ENCODE measurements at places on chromosomes 1 and 21.
A peak's percentile ranks its signal among the peaks of the same experiment; 100 is the strongest.

DNA sequence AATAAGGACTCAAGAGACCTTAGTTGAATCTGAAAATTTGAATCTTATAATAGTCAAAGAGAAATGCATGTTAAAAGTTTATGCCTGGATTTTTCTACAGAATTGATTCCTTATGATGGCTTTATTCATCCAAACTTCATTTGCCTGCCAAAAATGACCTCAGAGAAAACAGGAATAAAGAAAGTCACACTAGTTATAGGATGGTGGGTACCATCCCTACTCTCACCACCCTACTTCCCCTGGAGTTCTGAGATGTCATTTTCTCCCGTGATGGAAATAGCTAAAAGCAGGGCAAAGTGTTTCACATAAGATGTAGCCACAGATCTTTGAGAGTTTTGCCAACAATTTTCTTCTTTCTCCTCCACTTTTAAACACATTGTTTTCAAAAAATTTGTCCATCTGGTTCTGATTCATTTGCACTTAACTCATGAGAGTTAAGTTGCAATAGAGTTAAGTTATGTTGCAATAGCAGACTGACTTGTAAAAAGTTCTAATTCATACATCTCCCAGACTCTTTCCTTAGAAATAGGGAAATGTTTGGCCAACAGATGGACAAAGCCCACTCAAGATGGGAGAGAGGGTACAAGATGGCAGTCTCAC, 384.6 kb downstream of the PLPP3 start:
- DNase-seq, result no peak

DNA sequence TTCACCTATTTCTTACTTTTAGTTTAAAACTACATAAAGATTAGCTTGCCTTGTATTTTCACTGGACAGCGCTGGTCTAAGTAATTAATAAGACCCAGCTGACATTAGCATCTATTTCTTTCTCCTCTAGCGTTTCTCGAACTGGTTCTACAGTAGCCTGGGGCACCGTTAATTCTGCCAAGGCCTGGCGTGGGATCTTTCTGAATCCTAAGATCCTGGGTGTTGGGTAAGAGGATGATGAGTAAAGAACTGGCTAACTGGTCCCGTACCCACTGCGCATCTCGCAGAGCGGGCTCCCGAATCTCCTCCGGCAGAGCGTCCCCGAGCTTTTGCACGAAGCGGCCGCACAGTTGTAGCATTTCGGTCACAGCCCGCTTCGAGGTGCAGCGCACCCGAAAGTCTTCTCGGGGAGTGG, 309 bp downstream of the NSL1 start:
- no peak for DNase-seq

GRCh38 chr1:247096544-247096943, 7.6 kb downstream of the ZNF669 start:
- no peak for DNase-seq

GRCh38 chr1:17440827-17441168, 1.3 kb upstream of the RCC2 start:
- DNase-seq, result no peak

GRCh38 chr1:6623269-6623965, 1.3 kb upstream of the THAP3 start:
- no peak for DNase-seq

DNA sequence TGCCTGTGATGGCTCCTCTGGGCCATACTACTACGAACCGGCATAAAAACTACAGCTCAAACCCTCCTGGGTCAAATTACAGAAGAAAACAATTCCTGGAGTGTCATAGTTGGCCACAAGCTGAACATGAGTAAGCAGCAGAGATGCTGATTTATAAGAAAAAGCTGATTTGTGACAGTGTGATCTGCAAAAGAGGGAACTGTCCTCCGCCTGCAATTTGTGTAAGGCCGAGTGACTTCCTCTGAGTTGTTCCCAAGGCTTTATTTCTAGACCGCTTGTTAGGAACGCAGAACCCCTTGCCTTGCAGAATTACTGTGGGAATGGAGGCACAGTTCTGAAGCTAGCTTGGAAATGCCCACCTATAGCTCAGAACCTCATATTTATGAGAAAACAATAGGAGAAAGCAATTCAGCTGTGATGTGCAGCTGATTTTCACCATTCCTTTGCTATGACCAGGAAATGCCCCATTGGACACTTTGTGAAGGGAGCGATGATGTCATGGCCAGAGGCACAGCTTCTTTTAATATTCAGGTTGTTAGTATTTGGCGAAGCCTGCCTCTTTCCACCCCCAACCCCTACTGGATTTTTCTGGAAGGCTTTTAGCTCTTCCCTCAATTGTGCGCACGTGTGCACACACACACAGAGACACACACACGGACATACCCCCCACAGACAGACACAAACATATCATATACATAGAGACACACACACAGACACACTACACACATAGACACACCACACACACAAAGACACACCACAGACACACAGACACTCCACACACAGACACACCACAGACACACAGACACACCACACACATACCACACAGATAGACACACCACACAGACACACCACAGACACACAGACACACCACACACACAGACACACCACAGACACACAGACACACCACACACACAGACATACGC, 47.6 kb downstream of the IER5 start:
- no peak for DNase-seq

GRCh38 chr1:31063631-31064030, 1.9 kb downstream of the PUM1 start:
- peak; percentile 21 for DNase-seq

DNA sequence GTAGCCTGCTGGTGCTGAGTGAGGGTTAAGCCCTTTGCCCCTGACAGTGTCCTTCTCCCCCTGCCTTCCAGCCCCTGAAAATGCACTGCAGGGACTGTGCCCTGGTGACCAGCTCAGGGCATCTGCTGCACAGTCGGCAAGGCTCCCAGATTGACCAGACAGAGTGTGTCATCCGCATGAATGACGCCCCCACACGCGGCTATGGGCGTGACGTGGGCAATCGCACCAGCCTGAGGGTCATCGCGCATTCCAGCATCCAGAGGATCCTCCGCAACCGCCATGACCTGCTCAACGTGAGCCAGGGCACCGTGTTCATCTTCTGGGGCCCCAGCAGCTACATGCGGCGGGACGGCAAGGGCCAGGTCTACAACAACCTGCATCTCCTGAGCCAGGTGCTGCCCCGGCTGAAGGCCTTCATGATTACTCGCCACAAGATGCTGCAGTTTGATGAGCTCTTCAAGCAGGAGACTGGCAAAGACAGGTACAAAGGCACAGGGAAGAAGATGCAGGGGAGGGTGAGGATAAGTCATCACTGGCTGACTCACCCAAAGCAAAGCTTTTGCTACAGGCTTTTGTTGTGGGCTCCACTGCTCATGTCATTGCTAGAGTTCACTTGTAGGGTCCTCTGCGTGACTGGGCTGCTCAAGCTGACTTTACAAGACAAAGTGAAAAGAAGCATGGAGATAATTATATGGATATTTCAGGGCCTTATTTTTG, 174.9 kb downstream of the PIGK start:
- DNase-seq, result no peak

- no peak for DNase-seq
These were observed 59.8 kb downstream of the LRRC8D start for GRCh38 chr1:89880679-89881078.

DNA sequence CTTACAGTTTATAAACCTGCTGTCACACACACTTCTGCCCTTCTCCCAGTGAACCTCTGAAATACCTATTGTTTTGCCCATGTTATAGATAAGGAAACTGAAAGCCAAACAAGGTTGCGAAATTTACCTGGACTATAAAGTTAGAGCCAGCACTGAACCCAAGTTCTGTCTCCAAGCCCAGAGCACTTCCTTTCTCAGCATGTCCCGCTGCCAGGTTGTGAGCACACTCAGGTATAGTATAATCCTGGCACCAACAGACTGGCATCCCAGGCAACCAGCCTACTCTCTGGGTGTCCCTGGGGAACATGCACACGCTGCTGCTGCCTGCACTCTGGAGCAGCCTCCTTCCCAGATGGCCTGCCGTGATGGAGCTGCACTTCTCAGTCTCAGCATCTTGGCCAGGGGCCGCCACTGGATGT, 45.1 kb downstream of the PGBD5 start:
- DNase-seq, result peak; percentile 33

DNA sequence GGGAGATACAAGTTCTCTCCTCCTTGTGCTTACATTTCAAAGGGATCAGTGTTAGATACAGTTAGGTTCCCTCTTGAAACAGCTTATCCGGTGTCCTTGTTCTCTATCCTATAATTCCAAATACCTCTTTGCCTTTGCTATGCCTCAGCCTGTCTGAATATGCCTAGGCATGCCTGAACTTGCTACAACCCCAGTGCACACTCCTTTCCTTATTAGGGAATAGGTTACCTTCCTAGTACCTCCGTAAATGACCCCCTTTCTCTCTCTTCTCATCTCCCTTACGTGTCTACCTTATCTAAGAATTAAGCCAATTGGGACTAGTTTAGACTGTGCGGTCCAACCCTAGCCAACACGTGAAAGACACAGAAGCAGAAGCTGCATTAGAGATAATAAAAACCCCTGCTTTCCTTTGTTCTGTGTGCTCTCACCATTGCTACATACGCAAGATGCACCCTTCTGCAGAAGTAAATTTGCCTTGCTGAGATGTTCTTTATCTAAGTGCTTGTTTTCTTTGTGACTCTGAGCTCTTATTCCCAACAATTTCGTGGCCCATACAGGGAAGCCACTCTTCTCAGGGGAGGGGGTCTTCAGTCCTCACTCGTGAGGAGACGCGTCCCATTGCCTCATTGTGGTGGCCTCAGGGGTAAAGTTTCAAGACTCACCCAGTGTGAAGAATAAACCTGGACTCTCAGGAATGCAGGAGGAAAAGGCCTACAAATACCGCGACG, 802.1 kb downstream of the PLA2G4A start:
- DNase-seq, result no peak

GRCh38 chr1:162151900-162152829, 82.7 kb downstream of the NOS1AP start:
- DNase-seq, result no peak

- DNase-seq, result no peak
These were observed 5.9 kb downstream of the TMEM201 start for GRCh38 chr1:9594471-9595155.

DNA sequence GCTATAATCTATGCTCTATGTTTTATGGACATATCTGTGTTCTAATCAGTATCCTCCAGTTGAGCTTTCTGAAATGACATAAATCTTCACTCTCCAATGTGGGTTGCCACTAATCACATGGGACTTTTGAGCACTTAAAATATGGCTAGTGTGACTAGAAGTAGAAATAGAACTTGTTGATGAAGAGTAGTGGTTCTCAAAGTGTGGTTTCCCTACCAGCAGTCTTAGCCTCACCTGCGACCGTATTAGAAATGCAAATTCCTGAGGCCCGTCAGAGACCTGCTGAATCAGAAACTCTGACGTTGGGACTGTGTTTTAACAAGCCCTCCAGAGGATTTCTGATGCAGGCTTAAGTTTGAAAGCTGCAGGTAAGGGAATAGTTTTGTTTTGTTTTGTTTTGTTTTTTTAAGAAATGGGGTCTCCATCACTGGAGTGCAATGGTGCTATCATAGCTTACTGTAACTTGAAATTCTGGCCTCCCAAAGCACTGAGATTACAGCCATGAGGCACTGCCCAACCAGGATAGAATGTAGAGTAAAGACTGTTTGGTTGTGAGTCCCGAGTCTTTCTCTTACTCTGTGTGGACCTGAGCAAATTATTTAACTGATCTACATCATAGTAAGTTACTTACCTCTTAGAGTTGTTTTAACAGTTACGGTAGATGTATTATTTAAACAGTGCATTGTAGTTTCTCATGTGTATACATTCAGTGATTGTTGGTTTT, 21.7 kb downstream of the GLRX2 start:
- no peak for DNase-seq

- DNase-seq, result no peak
These were observed 168.0 kb upstream of the NR5A2 start for GRCh38 chr1:199859491-199859933.

DNA sequence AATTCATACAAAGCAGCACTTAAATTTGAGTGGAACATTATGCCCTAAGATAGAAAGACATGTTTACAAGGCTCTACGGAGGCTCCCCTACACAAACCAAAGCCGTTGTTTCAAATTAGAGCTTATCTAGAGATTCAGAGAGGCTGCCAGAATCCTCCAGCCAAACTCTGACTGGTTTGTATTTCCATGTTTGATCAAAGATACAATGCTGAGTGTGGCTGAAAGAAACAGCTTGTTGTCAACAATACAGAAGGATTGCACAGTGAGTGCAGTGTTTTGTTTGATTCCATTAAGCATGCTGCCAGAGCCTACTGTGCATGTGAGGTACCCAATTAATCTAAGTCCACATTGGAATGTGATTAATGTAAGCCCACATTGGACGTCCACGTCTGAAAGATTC, 402.7 kb downstream of the DISC1 start:
- DNase-seq, result no peak

DNA sequence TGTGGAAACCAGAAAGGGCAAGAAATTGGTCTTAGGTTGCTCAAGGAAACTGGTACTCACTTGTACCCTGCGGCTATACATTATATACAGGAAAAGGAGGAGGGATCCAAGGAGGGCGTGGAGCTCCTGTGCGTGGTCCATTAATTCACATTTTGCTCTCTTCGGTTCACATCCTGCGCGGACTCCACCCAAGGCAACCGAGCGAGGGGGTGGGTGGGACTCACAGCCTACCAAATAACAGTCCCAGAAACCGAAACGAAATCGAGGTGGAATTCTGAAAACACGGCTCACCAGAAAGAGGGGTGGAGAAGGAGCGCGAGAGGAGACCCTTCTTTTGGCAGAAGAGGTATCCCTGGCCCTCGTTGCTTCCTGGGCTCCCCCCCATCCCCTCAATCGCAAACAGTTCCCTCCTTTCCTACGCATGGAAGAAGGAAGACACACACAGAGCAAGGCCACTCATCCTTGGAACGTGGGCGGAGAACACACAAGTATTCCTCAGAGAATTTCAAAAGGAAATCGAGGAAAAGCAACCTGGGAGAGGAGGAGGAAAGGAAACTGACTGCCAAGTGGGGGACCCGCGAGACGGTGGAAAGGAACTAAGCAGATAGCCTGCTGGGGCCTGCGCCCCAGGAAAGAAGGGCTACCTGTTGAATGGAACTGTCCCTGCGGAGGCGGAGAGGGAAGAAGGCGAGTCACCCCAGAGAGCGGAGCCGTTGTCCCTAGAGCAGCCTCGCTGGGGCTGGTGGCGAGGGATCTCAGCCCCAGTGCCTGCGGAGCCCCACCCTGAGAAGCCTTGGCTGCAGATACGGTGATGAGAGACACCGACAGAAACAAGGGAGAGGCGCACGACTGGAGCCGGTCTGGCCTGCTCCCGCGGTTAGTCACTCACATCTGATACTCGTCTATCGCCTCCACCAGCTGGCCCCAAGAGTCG, 705 bp downstream of the AIDA start:
- peak; percentile 52 for DNase-seq

DNA sequence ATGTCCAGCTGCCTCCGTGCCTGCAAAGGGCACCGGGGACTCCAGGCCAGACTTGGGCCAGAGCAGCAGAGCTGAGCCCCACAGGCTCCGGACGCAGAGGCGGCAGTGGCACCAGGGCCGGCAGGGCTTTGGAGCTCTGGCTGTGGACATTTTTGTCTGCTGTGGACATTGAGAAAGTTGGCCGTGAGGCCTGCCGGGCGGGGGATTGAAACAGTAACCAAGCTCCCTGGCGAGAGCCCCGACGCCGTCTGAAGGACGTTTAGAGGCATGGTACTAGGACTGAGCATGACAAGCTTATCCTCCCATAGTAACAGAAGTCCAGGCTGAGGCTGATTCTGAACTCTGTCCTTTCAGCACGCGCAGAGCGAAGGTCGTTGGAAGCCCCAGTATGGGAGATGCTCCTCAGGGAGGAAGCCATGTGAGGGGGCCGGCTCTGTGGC, 323.8 kb downstream of the AMY1C start:
- no peak for DNase-seq

- DNase-seq, result no peak
These were observed 40.1 kb upstream of the ERG start for GRCh38 chr21:38538353-38538752.

Measured in G401 (cell line).